Left hindlimb (tissue), 1 donor: ENCODE measurements at places on chromosomes 2 and 18.

DNA sequence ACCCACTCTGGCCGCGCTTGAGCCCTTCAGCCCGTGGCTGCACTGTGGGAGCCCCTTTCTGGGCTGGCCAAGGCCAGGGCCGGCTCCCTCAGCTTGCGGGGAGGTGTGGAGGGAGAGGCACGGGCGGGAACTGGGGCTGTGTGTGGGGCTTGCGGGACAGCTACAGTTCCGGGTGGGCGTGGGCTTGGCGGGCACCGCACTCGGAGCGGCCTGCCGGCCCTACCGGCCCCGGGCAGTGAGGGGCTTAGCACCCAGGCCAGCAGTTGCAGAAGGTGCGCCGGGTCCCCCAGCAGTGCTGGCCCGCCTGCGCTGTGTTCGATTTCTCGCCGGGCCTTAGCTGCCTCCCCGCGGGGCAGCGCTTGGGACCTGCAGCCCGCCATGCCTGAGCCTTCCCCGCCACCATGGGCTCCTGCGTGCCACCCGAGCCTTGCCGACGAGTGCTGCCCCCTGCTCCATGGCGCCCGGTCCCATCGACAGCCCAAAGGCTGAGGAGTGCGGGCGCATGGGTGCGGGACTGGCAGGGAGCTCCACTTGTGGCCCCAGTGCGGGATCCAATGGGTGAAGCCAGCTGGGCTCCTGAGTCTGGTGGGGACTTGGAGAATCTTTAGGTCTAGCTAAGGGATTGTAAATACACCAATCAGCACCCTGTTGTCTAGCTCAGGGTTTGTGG, 173.7 kb upstream of the FIGN start:
- no peak for DNase-seq

DNA sequence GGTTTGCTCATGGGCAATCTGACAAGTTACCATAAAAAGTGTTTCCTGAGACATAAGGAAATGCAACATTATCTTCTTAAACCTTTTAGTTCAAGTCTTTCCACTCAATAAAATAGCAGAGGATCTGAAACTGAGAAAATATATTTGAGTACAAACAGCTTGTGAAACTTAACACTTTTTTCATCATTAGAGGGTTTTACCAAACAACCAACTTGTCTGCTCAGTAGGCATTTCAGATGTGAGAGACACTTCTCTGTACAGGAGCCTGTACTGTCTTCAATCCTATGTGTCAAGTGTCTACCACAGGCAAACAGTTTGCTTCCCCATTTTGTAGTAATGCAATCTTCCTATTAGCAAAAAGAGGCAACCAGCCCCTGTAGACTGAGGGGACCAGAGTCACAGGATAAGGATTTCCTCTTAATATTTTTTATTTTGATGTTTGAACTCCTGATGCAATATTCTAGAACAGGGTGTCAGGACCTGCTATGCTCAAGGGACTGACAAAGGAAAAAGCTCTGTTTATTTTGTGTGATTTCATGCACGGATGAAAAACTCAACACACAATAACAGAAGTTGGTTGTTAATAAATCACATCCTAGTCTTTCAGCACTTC, 159.1 kb upstream of the LHCGR start:
- no peak for DNase-seq

GRCh38 chr18:49650426-49650891, 88.6 kb downstream of the LIPG start:
- no peak for DNase-seq

- no peak for DNase-seq
Observed at GRCh38 chr2:25426326-25426725, 84.6 kb upstream of the DNMT3A start.

DNA sequence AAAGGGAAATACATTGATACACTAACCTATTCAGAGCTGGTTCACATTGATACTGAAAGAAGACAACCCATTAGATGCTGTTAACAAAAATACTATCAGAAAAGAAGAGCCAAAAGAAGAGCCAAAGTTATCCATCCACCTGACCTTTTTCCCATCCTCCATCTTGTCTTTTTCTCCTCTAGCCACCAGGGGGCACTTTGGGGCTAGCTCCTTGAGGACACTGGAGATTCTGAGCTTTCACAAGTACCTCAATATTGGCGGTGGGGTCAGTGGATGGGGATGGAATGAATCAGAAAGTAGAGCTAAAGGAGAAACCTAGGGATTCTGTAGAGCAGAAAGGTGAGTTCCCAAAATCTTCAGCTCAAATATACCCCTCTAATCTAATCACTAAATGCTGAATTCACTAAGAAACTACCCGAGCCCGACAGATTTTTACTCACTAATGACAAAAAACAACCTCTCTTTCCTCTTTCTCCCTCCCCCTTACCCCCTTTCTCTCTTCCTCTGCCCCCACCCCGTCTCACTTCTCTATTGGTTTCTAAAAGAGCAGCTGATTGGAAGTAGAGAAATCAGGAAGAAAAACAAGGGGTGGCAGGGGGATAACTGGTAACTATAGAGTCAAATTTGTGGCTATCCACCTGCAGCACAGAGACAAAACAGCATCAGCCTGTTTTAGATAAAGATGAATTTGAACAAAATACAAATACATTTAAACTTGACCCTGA, 203.3 kb downstream of the TCF4 start:
- no peak for DNase-seq

- DNase-seq, result no peak
Observed at GRCh38 chr2:158300394-158300793, 156.2 kb downstream of the CCDC148 start.

DNA sequence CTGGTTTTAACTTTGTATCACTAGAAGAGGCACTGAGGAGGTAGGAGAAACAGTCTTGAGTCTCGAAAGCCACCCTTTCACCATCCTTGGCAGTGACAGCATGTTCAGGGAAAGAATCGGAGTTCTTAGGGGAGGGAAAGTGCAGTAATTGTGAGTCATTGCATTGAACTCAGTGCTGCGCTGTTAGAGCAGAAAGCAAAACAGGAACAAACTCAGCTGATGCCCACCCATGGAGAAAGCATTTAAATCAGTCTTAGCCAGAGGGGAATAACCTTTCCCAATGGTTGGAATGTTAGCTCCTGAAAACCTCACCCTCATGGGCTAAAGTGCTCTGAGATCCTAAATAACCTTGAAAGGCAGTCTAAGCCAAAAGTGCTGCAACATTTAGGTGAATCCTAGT, 845.6 kb upstream of the CNTNAP5 start:
- DNase-seq, result no peak

DNA sequence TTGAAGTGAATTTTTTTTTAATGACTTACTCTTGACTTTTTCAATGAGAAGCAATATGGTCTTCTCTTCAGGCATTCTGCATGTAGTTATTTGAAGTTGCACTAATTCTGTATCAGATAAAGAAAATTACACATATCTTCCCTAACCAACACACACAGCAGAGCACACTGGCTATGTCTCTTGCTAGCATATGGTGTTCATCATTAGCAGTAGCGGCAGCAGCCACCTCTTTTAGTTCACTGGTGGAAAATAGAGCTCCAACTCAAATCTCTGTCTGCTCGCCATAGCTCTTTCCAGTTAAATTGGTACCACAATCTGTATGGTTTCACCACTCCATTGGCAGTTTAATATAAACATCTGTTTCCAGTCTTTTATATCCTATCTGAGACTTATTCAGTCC, 278.1 kb upstream of the ZEB2 start:
- no peak for DNase-seq

DNA sequence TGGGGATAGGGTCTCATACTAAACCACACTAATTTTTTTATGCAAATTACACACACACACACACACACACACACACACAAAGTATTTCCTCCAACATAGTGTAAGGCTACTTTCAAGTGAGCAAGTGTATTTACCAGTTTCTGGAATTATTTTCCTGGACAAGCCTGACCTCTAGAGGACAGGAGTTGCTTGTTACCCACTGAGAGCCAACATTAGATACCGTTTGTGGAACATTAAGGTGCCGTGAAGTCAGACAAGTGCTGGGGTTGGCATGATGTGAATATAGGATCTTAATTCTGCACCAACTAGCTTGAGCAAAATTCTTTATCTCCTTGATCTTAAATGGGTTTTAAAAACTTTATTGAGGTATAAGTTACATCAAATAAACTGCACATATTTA, 39.3 kb upstream of the SERPINB2 start:
- no peak for DNase-seq

GRCh38 chr18:27750014-27750413, 426.9 kb downstream of the CDH2 start:
- DNase-seq, result peak; percentile 33

GRCh38 chr18:27582760-27583412, 397.8 kb upstream of the CHST9 start:
- DNase-seq, result no peak

GRCh38 chr2:56118474-56118873, 65.3 kb upstream of the CCDC85A start:
- no peak for DNase-seq

- no peak for DNase-seq
Observed at GRCh38 chr2:15729709-15730544, 138.3 kb downstream of the DDX1 start.

GRCh38 chr2:196685792-196686191, 46.3 kb downstream of the CCDC150 start:
- DNase-seq, result no peak
